NCI-H187 treated with DMSO at 0.1 percent for 48 hours (cell line): ENCODE measurements at places on chromosomes 4 and X.

DNA sequence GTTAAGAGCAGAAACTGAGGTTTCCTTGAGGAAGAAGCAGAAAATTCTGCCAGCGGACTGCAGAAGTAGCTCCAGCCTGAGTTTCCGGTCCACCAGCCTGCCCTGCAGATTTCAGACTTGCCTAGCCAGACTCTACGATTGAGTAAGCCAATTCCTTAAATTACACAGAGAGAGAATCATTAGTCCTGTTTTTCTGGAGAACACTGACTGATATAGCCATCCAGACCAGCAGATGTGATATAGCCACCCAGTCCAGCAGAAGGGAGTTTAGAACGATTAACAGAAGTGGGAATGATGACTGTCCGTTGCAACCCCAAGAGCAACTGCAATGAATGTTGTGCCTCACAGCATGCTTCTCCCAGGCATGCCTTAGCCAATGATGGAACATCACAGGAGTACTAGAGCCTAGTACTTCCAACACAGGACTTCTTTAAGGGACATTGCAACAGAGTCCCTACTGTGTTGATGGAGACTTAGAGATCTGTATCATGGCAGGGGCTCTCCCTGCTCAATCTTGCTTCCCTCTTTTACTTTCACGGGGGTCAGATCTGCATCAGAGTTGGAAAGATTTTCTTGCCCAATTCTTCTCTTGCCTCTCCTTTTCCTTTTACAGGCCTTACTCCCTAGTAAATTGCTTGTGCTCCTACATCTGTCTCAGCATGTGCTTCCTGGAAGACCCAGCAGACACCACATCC, 264.6 kb upstream of the CLNK start:
- no peak for DNase-seq

DNA sequence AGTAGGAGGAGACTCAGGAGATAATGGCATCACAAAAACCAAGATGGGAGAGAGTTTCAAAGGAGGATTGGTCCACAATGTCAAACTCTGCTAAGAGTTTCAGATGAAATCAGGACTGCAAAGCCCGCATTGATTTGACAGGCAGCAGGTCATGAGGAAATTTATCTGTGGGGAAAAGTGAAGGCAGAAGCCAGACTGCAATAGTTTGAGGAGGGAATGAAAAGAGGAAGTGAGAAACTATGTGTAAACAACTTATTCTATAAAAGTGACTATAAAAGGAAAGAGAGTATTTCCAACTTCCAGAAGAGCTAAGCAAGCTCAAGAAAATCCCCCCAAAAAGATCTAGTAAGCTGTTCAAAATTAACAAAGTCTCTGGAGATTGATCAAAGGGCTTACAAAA, 66.3 kb upstream of the DGKK start:
- DNase-seq, result no peak

DNA sequence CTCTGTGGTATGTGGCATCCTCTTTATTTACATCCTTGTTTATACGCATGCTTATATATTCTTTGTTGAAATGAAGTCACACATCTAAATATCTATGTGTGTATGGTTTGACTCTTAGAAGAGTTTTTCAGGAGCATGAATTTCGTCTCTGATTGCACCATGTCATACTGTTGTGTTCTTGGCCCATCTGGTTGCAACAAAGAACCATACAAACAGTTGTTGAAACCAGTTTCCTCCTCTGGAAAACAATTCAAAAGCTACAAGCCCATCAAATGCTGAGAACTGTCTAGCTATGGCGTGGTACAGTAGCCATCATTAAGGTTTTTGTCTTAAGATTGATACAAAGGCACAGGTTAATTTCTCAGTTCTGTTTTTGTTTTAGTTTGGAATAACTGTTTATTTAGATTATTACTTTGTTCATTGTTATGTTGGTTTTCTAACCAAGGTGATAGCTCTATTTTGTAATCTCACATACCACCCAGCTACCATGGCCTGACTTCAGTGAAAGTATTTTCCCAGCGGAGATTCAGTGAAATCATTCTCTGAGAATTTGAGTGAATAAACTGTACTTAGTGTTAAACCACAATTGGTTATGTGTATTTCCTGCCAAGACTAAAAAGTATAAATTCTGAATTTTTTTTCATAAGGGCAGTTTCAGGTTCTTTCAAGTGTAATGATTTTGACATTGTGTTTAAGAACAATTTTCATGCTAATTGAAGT, 91.0 kb downstream of the ARHGAP24 start:
- no peak for DNase-seq

GRCh38 chr4:123941306-123941705, 544.7 kb downstream of the SPRY1 start:
- no peak for DNase-seq

- DNase-seq, result no peak
Observed at GRCh38 chrX:20529301-20529700, 262.6 kb upstream of the RPS6KA3 start.

DNA sequence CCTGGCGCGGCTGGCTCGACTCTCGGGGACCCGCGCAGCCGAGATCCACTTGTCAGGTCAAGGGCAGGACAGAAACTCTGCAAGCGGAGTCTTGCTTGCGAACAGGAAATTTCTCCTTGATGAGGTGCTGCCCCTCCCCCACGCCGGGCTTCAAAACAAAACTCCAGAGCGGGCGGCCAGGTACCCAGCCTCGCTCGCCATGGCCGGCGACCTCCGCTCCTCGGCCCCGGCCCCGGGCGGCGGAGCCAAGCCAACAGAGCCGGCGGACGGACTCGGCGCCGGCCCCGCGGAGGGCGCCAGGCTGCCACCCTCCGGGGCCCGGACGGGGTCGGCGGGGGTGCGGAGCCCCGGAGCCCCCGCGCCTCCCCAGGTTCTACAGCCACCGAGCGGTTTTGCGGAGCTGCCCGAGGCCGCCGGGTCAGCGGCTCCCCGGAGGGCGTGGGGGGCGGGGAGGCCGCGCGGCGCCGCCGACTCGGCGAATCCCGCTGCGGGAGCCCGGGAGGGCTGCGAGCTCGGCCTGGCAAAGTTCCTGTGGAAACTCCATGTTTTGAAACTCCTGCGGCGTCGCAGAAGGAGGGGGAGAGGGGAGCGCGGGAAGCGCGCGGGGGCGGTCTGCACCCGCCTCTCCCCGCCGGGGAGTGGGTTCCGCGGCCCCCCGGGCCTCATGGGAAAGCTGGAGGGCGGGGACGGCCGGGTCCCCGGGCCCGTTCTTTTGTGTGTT, 11.7 kb upstream of the BCOR start:
- no peak for DNase-seq

DNA sequence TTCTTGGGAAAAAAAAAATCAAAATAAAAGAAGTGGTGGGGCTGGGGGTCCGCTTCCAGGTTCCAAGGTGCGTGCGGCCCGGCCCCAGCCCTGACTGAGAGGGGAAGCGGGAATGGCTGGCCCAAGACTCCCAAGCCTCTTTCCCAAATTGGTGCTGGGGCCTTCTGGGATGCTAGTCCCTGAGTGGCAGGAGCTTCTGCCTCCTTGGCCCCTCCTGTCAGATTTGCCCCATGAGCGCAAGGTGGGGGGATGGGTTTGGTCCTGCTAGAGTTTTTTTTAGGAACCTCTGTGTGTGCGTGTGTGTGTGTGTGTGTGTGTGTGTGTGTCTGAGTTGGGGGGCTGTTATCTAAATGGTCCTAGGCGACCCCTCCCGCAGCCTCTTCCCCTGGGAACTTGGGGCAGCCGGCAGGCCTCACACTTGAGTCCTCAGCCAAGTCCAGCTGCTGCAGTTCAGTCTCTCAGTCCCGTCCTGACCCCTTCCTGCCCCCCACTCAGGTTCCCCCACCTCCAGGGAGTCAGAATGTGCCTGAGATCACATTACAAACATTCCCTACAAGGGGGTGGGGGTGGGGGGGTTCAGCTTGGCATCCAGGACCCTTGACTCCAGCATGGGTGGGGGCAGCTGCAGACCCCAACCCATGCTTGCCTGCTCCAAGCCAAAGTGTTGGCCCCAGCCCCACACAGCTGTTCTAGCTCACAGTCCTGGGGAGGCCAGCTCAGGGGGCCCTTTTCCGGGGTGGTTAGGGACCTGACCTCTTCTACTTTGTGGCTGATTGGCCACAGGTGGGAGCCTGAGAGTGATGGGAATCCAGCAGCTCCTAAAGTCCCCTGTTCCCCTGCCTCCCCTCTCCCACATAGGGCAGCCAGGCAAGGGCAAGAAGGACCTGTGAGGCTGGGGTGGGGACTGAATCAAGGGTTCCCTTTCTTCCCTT, 4.0 kb downstream of the EFNB1 start:
- no peak for DNase-seq

- DNase-seq, result no peak
Observed at GRCh38 chr4:68995292-68995691, 43.7 kb upstream of the UGT2A3 start.

DNA sequence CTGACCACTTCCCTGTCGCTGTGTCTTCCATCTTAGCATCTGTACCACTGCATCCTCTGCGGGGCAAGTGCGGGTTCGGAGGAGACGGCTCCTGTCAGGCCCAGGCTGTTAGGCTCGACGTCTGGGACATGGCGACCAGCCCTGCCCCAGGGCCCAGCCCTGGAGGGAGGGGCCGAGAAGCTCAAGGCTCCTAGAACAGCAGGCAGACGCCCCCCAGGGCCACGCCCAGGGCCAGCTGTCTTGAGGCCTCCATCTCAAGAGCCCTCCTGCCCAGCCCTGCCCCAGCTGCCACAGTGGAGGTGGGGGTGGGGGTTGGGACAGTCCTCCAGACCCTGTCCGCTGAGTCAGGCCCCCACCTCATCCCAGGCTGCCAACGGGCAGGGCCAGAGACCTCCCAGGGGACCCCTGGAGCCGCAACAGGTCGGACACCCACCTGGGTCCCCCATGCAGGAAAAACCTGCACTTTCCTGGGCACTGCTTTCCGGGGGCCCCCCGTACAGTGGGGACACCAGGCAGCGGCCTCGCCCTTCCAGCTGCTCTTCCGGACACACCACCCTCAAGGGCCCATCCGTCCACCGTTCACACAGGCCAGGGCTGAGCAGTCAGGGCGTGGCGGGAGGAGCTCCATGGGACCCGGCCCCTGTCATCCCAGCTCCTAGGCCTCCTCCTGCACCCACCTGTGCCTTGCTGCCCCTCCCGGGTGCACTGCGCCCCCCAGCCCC, 83.1 kb downstream of the FAM53A start:
- DNase-seq, result no peak

DNA sequence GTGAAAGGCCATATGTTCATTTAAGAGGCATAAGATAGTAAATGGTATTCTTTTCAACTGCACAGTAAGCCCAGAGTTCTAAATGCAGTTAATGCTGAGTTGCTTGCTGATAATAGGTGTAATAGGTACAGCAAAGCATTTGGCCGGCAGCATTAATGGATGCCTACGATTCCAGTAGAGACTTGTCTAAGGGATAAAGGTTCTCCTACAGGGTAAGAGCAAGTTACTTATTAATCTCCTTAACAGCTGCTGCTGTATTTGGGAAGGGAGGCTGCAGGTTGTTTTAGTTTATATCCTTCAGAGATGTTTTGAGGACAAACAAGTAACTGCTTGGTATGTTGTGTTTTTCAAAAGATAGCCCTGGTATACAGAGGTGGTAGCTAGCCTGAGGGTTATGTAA, 16.8 kb downstream of the TSPAN7 start:
- DNase-seq, result no peak

- no peak for DNase-seq
Observed at GRCh38 chrX:78957049-78957767, 12.0 kb downstream of the P2RY10 start.

DNA sequence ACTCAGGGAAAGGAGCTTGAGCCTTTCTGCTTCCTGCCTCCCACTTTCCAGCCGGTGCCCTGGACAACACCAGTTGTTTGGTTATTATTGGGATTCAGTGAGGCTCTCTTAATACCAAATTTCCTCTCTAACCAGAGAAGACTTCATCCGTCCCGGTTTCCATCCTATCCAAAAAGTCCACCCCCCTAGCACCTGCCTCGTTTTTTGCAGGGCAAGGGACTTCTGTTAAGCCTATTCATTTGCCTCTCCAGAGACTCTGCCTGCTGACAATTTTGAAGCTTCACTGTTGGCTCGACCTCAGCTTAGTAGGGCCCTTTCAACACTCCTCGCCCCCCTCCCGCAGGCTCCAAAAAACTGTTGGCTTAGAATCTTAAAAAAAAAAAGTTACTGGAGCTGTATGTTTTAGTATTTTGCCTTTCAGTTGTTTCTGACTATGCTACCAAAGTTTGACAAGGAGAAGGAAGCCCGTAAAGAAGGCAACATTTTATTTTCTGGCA, 779 bp upstream of the PRSS12 start:
- no peak for DNase-seq

DNA sequence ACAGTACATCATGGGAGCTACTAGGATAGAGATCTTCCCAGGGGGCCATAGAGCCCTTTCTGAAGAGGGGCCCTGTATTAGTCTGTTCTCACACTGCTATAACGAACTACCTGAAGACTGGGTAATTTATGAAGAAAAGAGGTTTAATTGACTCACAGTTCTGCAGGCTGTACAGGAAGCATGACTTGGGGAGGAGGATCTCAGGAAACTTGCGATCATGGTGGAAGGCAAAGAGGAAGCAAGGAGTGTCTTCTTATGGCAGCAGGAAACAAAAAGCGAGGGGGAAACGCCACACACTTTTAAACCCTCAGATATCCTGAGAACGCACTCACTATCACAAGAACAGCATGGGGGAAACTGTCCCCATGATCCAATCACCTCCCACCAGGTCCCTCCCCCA, 4.2 kb upstream of the SLC9A6 start:
- no peak for DNase-seq

DNA sequence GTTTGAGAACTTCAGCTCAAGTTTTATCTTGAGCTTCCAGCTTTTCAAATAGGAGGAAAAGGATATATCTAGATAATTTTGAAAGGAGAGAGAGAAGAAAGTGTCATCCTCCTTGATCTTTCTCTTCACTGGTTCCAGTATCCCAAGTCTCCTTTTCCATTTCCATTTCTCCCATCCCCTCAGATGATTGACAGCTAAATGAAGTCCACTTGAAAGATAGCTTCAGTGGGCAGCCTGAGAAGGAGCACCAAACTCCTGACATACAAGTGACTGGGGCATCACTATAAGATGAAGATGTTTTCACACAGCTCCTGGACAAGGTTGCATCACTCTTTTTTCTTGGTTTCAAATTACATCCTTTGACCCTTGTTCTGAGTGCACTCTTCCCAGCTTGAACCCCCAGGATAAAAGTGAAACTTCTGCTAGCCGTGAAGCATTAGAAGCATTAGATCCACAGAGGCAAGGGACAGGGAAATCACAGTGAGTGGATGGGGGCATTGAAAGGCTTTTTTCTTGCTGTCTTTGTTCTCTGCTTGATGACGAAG, 17.5 kb upstream of the MAGEA10 start:
- DNase-seq, result no peak

DNA sequence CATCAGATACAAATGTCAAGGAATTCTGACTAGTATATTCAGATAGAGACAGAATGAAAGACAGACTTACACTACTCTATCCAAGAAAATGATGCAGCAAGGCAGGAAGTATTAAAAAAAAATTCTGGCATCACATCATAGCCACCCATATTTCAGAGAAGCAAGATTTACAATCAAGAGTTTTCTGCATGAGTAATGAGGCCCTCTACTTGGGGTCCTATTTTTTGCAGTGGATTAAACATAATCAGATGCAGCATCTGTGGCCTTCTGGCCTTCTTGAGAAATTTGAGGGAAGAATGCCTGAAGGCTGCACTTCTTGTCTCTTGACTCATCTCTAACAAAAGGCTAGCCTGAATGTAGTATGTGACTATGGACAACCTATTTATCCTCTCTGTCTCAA, 48.2 kb upstream of the SLIT2 start:
- DNase-seq, result no peak
